ENCODE measurements at places on chromosomes 4 and X. TPM values are rescaled to one million over a fixed set of nuclear protein-coding genes. Genes with fewer than 3 reads are reported as not detected.

Gene MAOB
- 0.46 TPM for polyA plus RNA-seq

Gene CXCL8
- polyA plus RNA-seq = 3.0 TPM

Gene COL4A6
- 0.69 TPM for polyA plus RNA-seq

Gene ATP6AP1
- polyA plus RNA-seq = 96.7 TPM

DNA sequence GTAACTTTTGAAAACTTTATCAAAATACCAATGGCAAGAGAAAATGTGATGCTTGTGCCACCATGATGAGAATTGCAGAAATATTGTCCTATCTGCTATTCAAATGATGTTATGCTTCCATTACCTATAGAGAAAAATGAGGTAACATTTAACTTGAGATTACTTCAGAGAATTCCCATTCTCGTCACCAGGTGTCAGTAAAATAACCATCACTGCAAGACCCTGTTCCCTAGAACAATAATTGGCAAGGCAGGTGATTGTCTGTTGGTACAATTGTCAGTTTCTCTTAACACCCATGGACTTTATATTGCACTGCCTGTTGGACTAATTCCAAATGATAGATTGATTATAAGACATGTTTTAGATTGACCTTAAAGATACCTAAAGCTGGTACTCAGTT, 179.9 kb downstream of the GABRG1 start:
- H3K4me1 ChIP-seq = no peaks in the 10 kb centered on the region
- DNase-seq = no peak
- H3K27ac ChIP-seq = no peak overlapping the region
- no peak overlapping the region for H3K4me3 ChIP-seq

- peaks cover 14% of the 10 kb centered on the region for H3K4me1 ChIP-seq
- no peak for DNase-seq
- H3K27me3 ChIP-seq = no peaks in the 10 kb centered on the region
- no peaks in the 10 kb centered on the region for H3K36me3 ChIP-seq
Measured at GRCh38 chr4:156971165-156971675, 379 bp downstream of the PDGFC start.

DNA sequence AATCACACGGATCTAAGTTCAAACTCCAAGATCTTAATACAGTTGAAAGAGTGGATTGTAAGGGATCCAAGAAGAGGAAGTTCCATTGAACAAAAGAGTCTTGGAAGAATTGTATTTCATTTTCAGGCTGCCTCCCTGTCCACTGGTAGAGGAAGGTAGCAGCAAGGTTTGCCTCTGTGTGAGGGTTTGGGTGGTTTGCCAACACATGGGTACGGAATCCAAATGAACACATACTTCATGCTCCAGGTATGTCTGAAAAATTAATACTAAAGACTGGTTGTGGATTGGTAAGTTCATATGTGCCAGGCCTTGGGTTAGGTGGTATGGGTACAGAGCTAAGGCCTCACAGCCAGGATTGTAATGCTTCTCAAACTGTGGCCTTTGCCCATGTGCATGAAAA, 523.6 kb upstream of the BOD1L1 start:
- no peaks in the 10 kb centered on the region for H3K4me1 ChIP-seq
- peak; percentile 7 for DNase-seq
- no peak overlapping the region for H3K27ac ChIP-seq
- H3K27me3 ChIP-seq = no peaks in the 10 kb centered on the region
- H3K4me3 ChIP-seq = no peak overlapping the region
- H3K36me3 ChIP-seq = no peaks in the 10 kb centered on the region
